ENCODE measurements at places on chromosomes 1 and 21.

GRCh38 chr1:20521960-20522861 lies 14.3 kb upstream of the MUL1 start:
- peak; percentile 50 for DNase-seq

DNA sequence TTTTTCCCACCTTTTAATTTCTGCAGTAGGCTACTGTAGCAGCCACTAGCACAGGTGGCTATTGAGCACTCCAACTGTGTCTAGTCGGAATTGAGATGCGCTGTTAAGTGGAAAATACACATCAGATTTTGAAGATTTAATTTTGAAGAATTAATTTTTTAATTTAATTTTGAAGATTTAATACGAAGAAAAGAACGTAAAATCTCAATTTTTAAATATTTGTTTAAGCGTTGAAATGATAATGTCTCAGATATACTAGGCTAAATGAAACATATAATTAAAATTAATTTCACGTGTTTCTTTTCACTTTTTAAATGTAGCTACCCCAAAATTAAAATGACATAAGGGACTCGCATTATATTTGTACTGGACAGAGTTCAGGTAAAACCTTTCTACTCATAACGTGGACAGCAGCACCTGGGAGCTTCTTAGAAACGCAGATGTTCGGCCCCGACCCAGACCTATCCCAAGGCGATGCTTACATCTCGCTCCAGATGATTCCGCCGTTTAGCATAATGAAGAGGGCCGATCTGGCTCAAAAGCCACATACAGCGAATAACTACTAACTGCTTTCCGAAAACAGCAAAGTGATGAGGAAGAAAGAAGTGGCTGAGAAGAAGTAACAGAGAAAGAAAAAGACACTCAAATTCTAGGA lies 717 bp downstream of the CRYZL1 start:
- DNase-seq = no peak

DNA sequence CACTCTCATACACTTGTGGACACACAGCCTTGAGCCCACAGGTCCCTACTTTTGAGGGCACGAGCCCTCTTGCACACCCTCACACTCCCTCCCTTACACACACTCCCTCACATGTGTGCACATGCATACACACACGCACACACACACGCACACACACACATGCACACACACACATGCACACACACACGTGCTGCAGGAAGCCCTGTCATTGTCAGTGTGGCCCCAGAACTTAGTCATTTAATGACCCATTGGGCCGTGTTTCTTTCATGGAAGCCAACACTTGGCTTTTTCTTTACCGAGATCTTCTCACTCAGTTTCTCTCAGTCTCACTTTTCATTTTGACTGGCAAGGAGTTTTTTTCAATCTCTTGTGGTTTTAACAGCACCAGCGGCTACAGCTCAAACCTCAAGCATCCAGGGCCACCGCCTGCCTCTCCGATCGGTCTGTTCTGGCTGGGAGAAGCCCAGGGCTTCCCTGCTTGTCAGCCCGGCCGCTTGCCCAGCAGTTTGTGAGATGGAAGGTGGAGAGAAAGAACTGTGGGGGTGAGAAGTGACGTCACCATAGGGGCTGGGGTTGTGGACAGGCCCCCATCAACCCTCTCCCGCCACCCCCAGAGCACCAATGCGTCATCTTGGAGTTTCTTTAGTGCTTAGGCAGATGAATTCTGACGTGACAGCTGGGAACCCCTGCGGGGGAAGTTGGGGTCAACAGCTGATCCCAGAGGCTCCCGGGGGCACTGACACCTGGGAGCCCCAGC lies 15.8 kb upstream of the TNFRSF8 start:
- DNase-seq = no peak

- DNase-seq = no peak
Observed at GRCh38 chr1:230548997-230549396, 93.3 kb upstream of the COG2 start.

DNA sequence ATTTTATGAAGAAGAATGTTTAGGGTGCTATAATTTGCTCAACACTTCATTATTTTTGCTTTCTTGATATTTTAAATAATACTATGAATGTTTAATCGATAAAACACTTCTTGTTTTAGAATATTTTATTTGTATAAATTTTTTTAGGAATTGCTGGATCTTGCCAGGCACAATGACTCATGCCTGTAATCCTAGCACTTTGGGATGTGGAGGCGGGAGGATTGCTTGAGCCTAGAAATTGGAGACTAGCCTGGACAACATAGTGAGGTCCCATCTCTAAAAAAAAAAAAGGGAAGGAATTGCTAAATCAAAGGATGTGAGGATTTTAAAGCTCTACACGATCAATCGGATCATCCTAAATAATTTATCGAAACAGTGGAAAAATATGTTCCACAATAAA lies 17.6 kb downstream of the RNF11 start:
- DNase-seq = no peak

DNA sequence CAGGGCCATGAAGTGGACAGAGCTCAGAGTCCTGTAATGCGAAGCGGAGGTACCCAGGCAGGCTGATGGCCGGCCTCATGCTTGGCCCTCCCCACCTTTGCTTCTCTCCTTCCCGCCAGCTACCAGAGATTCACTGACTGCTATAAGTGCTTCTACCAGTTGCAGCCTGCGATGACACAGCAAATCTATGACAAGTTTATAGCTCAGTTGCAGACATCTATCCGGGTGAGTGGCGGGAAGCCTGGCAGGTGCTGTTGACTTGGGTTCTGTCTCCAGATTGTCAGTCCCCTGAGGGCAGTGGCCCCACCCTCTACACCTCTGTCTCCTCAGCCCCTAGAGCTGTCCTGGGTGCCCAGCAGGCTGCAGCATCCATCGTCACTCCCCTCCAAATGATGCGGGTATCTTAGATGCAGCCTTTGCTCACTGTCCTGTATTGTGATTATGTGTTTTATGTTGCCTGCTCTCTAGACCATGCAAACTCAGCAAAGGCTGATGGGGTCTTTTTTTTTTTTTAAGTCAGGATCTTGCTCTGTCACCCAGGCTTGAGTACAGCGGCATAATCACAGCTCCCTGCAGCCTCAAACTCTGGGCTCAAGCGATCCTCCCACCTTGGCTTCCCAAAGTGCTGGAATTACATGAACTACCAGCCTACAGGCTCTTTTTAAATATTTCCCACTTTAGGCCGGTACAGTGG lies 9.6 kb upstream of the BGLAP start:
- DNase-seq = no peak

DNA sequence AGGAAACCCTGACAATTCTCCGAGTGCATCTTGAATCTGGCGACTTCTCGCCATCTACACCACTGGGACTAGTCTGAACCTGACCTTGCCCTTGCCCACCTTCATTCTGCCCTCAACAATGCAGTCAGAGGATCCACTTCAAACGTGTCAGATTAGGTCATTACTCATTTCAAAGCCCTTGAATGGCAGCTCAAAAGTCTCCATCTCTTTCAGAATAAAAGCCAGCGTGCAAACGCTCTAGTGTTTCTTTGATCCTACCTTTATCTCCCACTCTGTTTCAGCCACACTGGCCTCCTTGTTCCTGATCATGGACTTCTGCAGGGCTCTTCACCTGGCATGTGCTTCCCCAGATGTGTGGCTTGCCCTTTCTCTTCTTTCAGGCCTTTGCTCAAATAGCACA lies 31.3 kb downstream of the SLC30A1 start:
- DNase-seq = no peak

GRCh38 chr1:151984313-151984956 lies 9.2 kb downstream of the S100A10 start:
- no peak for DNase-seq

DNA sequence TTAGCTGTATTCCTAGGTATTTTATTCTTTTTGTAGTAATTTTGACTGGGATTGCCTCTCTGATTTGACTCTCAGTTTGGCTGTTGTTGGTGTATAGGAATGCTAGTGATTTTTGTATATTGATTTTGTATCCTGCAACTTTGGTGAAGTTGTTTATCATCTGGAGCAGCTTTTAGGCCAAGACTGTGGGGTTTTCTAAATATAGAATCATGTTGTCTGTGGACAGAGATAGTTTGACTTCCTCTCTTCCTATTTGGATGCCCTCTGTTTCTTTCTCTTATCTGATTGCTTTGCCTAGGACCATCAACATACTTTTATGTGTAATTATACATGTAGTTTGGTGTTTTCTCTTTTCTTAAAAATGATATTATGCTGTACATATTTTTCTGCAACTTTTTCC lies 27.2 kb downstream of the CD46 start:
- no peak for DNase-seq

DNA sequence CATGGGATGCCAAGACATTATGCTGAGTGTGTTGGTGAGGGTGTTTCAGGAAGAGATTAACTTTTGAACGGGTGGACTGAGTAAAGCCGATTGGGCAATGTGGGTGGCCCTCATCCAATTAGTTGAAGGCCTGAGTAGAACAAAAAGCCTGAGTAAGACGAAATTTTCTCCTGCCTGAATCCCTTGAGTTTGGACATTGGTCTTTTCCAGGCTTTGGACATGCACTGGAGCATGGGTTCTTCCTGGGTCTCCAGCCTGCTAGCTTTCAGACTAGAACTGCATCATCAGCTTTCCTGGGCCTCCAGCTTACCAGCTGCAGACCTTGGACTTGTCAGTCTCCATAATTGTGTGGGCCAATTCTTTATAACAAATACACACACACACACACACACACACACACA lies 63.6 kb downstream of the NIBAN1 start:
- no peak for DNase-seq

DNA sequence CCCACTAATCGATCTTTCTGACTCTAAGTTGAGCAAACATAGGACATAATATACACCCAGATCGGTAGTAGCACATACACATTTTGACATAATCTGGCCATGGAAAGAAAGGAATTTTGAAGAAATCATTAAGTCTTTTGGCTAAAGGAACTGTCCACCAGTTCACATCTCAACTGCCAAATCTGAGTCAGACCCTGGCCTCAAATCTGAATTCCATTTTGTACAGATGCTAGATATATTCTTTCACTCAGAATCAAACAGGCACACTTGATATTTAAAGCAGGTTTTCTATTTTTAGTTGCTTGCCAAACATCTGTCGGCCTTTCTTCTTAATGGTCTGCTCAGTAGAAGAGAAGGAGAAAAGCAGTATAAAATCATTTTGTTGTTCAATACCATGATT lies 281.8 kb downstream of the BARHL2 start:
- no peak for DNase-seq

DNA sequence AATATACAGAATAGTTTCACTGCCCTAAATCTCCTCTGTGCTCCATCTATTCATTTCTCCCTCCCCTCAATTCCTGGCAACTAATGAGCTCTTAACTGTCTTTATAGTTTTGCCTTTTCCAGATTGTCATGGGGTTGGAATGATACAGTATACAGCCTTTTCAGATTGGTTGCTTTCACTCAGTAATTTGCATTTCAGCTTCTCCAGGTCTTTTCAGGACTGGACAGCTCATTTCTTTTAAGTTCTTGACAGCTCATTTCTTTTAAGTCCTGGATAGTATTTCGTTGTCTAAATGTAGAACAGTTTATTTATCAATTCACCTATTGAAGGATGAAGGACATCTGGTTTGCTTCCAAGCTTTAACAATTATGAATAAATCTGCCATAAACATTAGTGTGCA lies 22.6 kb downstream of the KRTAP21-3 start:
- DNase-seq = no peak

GRCh38 chr1:119565131-119565772 lies 58.2 kb downstream of the HSD3B1 start:
- no peak for DNase-seq

GRCh38 chr1:21262293-21263051 lies 27.8 kb downstream of the ECE1 start:
- DNase-seq = no peak

DNA sequence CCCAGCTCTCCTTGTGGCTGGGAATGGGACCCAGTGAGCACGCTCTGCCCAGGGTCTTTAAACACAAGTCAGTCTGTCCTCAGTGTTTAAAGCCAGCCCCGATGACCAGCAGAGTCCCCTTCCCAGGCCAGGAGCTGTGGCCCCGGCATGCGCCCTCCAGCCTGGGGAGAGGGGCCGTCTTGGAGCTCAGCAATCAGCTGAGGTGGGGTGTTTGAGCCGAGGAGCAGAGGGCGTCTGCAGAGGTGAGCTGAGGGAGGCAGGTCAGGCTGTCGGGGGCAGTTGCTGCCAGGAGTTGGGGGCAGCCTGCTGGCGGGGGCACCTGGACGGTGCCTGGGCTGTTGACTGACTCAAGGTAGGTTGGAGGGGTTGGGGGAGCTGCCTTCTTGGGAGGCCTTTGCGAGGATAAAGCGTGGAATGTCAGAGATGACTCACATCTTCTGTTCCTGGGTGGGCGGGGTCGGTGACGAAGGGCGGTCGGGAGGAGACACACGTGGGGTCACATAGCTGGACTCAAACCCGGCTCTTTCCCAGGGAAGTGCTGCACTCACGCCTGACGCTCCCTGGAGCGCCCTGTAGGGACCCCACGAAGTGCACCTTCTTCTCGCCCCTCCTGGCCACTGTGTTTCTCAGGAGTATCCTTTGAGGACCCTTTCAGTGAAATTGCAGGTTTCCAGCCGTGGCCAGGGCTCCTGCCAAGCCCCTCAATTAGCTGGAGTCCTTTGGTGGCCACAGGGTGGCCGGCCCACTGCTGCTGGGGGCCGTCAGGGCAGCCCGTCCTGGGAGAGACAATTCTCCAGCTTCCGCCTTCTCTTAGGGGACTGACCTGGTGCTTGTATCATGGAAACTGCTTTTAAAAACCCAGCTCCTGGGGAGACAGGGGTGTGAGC lies 86.2 kb downstream of the SIK1 start:
- DNase-seq = no peak

- DNase-seq = no peak
Observed at GRCh38 chr21:29436143-29436542, 137.4 kb downstream of the BACH1 start.

GRCh38 chr1:151832318-151832980 lies 847 bp upstream of the RORC start:
- DNase-seq = peak; percentile 37

All from C1 segment of cervical spinal cord (tissue), 14 donors.